K562 (cell line): ENCODE measurements at places on chromosomes 13 and 19. TPM values are rescaled to one million over a fixed set of nuclear protein-coding genes. Genes with fewer than 3 reads are reported as not detected.

The POU2F2 gene
- 0.56 and 0.60 TPM in 2 replicates for total RNA-seq

DNA sequence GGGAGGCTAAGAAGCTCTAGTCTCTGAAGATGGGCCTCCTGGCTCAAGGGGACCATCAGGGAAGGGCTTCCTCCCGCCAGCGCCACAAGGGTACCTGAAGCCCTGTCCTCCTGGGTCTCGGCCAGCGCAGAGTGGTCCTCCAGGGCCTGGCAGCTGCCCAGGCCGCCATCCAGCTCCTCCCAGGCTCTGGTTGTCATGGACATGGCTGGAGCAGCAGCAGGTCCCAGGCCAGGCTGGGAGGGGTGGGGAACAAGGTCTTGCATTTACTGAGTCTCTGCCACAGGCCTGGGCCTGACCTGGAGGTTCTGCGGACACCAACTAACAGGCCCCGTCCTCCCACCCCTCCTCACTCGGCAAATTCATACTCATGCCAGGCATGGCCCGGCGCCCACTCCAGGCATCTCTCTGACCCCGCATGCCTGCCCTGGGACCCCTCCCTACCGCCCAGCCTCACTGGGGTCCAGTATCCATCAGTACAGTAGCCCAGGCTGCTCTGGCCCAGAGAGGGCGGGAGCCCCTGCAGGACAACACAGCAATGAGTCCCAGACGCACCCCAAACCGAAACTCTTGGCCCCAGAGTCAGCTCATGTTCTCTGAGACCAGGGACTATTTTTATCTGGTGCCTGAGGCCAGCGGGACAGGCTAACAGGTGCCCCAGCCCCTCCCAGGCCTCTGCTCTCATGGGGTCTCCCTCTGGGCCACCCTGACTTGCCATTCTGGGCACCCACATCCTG, 938 bp downstream of the JSRP1 start:
- no peaks in the 10 kb centered on the region for H3K27me3 ChIP-seq
- no peak overlapping the region for H3K27ac ChIP-seq
- H3K4me1 ChIP-seq, result peaks cover 54% of the 10 kb centered on the region
- no peaks in the 10 kb centered on the region for H3K36me3 ChIP-seq
- no peak overlapping the region for H3K4me3 ChIP-seq

The IQCN gene
- 0.07 and 0.16 TPM in 2 replicates for total RNA-seq

- H3K4me1 ChIP-seq, result no peaks in the 10 kb centered on the region
- no peaks in the 10 kb centered on the region for H3K36me3 ChIP-seq
- H3K4me3 ChIP-seq, result no peak overlapping the region
- no peak overlapping the region for H3K27ac ChIP-seq
Measured at GRCh38 chr13:100883453-100883852, 208.9 kb upstream of the TMTC4 start.

The SHC2 gene
- total RNA-seq, result 0.16 and 0.20 TPM in 2 replicates

GRCh38 chr19:29952646-29953045, 10.6 kb downstream of the URI1 start:
- peaks cover 3% of the 10 kb centered on the region; the same call in 1 of the 2 replicates for H3K4me1 ChIP-seq
- no peak for DNase-seq
- H3K4me3 ChIP-seq, result no peak overlapping the region
- H3K36me3 ChIP-seq, result peaks cover 20% of the 10 kb centered on the region
- H3K27ac ChIP-seq, result peak overlapping the region; percentile 3; the same call in 1 of the 3 replicates

DNA sequence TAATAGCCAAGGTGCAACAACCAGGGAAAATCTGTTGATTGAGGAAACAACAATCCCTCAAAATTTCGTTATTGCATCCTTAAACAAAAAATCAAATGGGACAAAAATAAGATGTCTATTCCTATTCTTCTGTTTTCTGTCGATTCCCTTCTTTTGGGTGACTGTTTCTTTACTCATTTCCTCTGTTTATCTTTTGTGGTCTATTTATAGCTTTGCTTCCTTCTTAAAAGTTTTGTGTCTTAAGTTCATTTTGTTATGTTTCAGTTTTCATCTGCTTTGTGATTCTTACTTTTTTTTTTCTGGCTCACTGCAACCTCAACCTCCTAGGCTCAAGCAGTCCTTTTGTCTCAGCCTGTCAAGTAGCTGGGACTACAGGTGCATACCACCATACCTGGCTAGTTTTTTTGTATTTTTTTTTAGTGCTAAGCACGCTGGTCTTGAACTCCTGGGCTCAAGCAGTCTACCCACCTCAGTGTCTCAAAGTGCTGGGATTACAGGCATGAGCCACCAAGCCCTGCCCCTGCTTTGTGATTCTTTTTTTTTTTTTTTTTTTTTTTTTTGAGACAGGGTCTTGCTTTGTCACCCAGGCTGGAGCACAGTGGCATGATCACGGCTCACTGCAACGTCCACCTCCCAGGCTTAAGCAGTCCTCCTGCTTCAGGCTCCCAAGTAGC, 10.4 kb downstream of the ZNF146 start:
- H3K4me1 ChIP-seq, result peaks cover 4% of the 10 kb centered on the region
- DNase-seq, result no peak
- no peaks in the 10 kb centered on the region for H3K27me3 ChIP-seq
- no peak overlapping the region for H3K4me3 ChIP-seq
- H3K27ac ChIP-seq, result no peak overlapping the region
- peaks cover 91% of the 10 kb centered on the region for H3K36me3 ChIP-seq

DNA sequence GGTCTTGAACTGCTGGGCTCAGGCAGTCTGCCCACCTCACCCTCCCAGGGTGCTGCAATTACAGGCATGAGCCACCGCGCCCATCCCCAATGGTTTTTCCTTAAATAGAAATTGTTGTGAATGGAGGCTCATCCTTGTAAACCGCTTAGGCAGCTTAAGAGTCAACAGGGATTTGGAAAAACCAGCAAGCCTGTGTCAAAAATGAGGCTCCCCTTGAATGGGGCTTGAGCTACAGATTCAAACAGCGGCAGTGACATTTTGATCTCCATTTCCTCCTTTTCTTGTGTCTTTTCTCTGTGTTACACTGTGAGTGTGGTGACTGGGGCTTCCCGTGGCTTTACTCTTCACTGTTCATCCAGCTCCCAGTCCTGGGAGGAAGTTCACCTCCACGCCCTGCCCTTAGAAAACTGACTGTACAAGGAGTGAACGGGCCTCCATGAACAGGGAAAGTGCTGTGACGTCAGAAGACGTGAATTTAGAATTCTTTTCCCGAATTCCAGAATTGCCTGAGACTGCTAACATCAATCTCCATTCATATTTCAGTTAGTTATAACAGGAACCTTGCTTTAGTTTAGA, 15.3 kb upstream of the RAB8A start:
- H3K36me3 ChIP-seq, result peaks cover 76% of the 10 kb centered on the region; the same call in 2 of the 3 replicates
- no peaks in the 10 kb centered on the region for H3K27me3 ChIP-seq
- H3K27ac ChIP-seq, result no peak overlapping the region
- H3K4me1 ChIP-seq, result no peaks in the 10 kb centered on the region; the same call in 2 of the 3 replicates
- DNase-seq, result no peak
